AG09319 (cell line): ENCODE measurements at places on chromosomes 2 and 18.

DNA sequence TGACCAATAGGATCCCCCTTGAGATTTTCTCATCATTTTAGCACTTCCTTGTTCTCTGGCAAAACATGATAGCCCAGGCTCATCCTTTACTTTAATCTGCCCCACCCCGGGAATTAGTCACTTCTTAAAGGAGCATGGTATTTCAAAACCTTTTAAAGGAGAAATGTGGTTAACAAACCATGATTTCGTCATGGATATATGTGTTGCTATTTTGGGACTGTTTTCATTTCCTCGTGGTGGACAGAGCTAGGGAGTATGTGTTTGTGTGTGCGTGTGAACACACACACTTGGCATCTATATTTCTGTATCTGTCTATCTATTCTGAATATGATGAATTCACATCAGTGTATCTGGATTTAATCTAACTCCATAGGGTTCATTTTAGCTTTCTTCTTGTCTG is 128.1 kb downstream of the BIRC6 start:
- DNase-seq: peak; percentile 67

DNA sequence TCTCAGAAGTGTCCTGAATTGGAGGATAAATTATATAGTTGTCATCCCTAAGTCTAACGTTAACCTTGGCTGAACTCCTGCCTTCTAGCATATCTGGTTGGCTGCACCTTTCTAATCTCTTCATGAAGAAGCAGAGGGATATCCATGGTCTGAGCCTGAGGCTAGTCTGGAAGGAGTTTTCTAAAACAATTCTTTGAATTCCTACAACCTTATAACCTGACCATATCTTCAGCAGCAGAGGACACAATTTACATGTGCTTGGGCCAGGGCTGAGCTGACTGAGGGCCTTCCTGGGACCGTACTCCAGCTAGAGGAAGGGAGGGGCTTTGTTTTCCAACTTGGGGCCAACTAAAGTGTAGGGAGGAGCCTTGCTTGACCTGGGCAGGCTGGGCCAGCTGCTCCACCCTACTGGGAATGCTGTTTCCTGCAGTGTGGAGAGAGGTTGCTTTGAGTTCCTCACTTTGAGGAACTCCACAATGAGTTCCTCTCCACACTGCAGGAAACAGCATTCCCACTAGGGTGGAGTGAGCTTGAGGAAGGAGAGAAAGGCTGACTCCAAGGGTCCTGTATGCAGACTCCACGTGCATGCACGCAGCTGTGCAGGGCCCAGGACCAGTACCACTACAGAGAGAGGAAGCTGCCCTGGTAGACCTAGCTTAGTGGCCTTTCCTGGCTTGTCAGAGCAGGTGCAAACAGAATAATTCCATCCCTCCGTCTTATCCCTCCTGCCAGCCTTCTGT is 19.6 kb downstream of the CEP68 start:
- no peak for DNase-seq

DNA sequence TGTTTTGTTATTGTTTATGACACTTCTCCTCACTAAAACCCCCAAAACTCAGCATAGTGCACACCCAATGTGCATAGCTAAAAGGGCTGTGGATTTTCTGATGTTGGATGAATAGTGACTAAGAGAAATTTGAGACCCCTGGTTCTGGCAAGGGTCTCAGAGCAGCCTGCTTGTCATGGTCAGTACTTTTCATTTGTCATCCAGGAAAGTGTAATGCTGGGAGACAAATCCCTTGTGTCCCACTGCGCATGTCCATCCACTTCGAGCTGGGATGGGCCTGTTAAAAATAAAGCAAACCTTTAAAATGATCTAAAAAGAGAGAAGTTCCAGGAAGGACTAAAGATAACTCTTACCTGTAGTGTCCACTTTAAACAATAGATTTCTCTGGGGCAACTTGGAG is 46.9 kb upstream of the LYPD1 start:
- no peak for DNase-seq

GRCh38 chr18:13216711-13217465 is 1.7 kb upstream of the LDLRAD4 start:
- no peak for DNase-seq

- DNase-seq: no peak
Measured at GRCh38 chr2:40218679-40219078, 233.2 kb downstream of the SLC8A1 start.

DNA sequence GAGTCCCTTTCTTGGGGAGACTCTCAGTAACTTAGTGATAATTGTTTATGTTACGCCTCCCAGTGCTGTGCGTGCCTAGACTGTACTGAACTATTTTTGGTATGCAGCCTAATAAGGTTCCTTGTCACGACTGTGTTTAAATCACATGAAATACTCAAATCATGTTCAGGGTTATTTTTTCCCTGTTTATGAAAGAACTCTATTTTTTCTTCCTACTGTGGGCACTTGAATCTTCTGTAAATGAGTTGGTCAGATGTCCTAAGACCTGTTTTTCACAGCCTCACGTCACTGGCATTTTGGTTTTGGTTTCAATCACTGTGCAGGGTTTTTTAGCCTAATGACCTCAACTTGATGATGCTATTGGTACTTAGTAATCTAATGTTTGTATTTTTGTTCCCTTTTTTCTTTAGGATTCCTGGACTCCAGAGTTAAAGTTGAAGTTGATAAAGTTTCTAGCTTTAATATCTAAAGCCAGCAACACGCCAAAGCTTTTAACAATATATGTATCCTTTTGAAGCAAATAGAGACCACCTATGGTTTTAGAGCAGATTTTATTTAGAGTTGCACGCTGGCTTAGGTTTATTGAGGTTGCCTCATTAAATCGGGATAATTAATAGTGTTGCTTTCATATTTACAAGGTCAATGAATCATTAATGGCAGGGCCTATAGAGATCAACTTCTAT is 24.0 kb downstream of the ARMC9 start:
- peak; percentile 69 for DNase-seq

- no peak for DNase-seq
Measured at GRCh38 chr2:239831861-239832489, 193.2 kb downstream of the NDUFA10 start.

DNA sequence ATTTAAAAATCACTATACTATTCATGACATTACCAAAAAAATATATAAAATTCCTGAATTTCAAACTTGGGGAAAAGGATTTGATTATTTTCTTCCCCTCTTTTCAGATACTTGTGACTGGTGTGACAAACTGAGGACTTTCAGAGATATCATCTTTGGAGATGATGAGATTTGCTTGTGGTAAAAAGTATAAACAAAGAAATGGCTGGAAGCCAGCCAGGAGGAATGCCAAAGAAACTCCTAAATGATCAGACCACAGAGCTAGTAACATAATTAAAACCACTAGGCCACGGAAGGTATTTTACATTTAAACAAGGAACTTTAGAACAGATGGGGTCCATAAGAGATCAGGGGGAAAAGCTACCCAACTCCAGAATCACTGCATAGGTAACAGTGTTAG is 58.7 kb downstream of the PIGN start:
- peak; percentile 67 for DNase-seq
